ENCODE measurements at places on chromosomes 7 and 10. TPM values are rescaled to one million over a fixed set of nuclear protein-coding genes. Genes with fewer than 3 reads are reported as not detected.

GRCh38 chr7:103116991-103117390, 31.9 kb downstream of the NAPEPLD start:
- no peaks in the 10 kb centered on the region for H3K4me1 ChIP-seq
- peaks cover 12% of the 10 kb centered on the region for H3K36me3 ChIP-seq
- no peak overlapping the region for H3K27ac ChIP-seq
- DNase-seq = no peak
- no peaks in the 10 kb centered on the region for H3K27me3 ChIP-seq

- H3K4me3 ChIP-seq = no peak overlapping the region
- no peaks in the 10 kb centered on the region for H3K27me3 ChIP-seq
- peaks cover 9% of the 10 kb centered on the region for H3K36me3 ChIP-seq
- H3K27ac ChIP-seq = no peak overlapping the region
- H3K4me1 ChIP-seq = no peaks in the 10 kb centered on the region
Measured at GRCh38 chr10:13788711-13789447, 202.1 kb downstream of the PRPF18 start.

GRCh38 chr10:132371641-132372081, 25.3 kb upstream of the PWWP2B start:
- no peak overlapping the region for H3K27ac ChIP-seq
- peaks cover 4% of the 10 kb centered on the region for H3K4me1 ChIP-seq

- no peaks in the 10 kb centered on the region for H3K27me3 ChIP-seq
- H3K4me1 ChIP-seq = no peaks in the 10 kb centered on the region
- H3K27ac ChIP-seq = no peak overlapping the region
- H3K36me3 ChIP-seq = no peaks in the 10 kb centered on the region
Measured at GRCh38 chr10:17112566-17112965, 17.0 kb downstream of the CUBN start.

- H3K4me1 ChIP-seq = 0 out of 2 replicates have a peak, but pooled peaks cover 8% of the 10 kb centered on the region
- H3K27me3 ChIP-seq = no peaks in the 10 kb centered on the region
- DNase-seq = no peak
- H3K36me3 ChIP-seq = peaks cover 13% of the 10 kb centered on the region
- no peak overlapping the region for H3K27ac ChIP-seq
Measured at GRCh38 chr10:24439935-24440334, 231.0 kb downstream of the KIAA1217 start.

GRCh38 chr10:50231515-50232260, 19.6 kb downstream of the ASAH2 start:
- no peak overlapping the region for H3K4me3 ChIP-seq
- H3K36me3 ChIP-seq = no peaks in the 10 kb centered on the region
- no peaks in the 10 kb centered on the region for H3K4me1 ChIP-seq
- DNase-seq = no peak
- no peak overlapping the region for H3K27ac ChIP-seq

Gene SAMD9L
- total RNA-seq = not detected

Gene CNPY1
- not detected for total RNA-seq

Gene SNX10
- total RNA-seq = 9.6 TPM
